ENCODE measurements at places on chromosomes 6 and 20.

DNA sequence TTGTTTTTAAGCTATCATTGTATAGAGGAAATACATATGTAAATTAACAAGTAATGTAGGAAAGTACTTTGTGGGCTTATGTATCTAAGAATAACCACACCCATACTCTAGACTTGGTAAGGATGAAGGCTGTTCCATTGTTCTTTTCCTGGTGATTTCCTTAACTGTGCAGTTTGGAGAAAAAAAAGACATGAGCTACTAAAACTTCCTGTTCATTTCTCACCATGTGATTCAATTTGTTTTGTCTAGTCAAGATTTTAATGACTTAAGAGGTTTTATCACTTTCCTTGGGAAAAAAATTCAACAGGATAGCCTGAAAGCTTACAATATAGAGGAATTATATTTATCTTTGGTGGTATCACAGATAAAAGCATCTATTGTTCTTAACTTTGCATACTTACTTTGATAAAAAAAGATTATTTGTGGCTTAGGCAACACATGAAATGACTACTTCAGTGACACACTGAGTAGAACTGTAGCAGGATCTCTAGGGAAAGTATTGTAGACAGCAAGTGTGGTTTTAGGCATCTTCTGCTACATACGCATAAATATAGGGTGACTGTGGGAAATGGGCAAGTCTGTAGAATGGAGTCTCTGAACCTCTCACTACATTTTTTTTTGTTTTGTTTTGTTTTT lies 80.3 kb downstream of the GJA1 start:
- peak; percentile 10 for DNase-seq

DNA sequence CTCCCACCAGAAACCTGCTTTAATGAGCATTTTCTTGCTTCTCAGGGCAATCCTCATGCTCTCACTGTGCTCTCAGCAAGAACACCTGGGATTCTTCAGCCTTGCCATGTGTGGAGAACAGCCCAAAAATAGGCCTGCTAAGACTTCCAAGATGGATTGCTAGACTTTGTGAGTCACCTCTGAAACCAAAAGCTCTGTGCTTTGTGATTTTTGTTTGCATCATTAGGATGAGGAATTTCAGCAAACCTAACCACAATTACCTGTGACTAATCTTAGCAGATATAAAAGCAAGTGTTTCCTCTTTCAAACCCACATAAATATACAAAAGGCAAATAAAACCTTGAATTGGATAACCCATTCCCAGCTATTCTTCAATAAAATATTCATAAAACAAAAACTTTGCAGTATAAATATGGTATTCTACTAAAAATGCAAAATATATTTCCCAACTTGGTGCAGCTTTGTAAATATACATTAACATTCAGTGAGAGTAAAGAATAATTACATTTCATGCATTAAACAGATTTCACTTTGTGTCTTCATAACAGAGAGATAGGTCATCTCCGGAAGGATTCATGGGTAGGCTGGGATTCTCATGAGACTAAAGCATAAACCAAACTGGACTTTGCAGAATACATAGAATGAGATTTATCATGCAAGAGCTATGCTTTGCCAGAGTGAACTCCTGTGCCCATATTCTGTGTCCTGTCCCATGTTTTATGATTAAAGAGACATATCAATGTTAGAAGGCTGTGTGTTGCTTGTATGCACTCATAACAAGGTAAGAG lies 33.5 kb downstream of the TPBG start:
- peak; percentile 99 for DNase-seq

DNA sequence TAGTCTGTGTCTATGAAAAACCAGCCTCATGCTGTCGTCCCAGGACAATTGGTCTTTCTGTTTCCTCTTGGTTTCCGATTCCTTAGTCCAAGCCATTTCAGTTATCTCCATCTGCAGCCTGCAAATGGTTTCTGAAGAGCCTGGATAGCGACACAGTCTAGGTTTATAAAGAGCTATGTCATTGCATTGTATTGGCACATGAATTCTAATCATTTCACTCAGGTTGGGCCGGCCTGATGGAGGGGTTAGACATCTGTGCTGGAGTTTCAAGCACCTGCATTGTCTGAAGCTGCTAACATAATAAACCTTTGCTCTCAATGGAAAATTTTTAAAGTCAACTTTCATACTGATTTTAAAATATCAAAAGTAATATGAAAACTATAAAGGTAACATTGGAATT lies 232.6 kb upstream of the MAP3K7 start:
- no peak for DNase-seq

DNA sequence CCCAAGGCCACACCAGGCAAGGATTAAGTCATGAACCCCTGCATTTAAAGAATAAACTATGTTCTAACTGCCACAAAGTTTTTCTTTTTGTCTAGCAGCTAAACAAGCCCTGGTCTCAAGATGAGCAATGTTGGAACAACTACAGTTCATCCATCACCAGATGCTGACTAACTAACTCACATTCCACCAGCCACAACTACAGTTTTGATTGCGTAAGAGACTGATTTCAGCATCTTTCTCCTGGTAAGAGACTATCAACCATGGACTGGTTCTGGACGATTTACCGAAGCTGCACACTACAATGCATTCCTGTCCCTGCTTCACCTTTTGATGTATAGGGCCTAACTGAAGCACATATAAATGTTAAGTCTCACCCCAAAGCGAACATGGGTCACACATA lies 43.0 kb downstream of the F13A1 start:
- DNase-seq = peak; percentile 81

GRCh38 chr20:51946586-51946985 lies 144.3 kb upstream of the SALL4 start:
- peak; percentile 12 for DNase-seq

Data from fibroblast of mammary gland (primary cell).